ENCODE measurements at places on chromosomes 11 and 22.

DNA sequence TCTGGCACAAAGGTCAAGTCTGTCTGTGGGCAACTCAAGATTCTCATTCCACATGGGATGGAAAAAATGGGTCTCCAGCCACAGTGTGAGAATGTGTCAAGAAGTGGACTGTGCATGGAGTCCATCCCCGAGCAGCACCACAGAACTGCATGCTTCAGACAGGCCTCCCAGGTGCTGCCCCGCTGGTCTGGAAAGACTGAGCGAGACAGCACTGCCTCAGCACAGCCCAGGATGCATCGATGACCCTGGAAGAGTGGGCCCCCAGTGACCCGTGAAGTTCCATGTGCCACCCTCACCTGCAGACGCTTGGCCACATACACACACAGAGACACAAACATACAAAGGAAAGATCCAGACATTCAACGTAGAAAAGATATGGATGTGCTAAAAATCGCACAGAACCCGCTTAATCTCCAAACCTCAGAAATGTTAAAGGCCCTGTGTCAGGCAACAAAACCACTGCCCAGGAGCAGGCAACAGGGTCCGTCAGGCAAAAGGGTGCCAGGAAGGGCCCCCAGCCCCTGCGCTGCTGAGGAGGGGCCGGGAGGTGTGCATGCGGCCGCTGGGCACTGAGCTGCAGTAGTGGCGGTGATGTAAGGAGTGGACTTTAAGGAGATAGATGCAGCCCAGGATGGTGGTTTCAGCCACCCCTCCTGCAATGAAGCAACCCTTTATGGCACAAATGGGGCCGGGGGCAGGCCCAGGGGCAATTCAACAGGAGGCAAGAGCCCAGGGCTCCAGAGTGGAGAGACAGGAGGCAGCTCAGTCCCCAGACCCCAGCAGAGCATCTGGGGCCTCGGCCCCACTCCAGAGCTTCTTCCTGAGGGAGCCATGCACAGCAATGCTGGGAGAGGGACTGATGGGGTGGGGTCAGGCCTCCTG, 84.7 kb downstream of the DGCR2 start:
- no peak for DNase-seq

DNA sequence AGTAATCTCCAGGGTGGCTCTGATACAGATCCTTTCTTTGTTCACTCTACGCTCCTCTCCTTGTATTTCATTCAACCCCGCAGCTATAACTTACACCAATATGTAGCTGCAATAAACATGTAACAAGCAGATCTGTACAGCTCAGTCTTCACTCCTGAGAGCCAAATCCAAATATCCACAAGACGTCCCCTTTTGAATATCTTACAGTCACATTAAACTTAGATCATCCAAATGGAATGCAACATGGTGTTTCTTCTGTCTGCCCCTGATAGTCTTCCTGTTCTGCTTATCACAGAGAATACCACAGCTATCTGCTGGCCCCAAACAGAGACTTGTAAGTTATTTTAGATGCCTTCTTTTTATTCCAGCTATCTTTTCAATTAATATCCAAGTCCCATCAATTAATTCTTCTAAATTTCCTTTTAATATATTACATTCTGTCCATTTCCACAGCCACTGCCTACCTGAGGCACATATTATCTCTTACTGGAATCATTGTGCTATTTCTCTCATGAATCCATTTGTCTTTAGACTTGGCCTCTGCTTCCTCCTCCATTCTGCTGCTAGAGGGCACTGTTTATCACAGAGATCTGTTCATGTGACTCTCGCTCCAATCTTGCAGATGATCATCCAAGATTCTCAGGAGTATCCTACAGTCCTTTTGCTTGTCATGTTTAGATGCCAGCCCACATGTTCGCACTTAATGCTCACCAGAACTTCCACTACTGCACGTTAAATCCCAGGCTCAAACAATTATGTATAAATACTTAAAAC, 908.6 kb downstream of the NTM start:
- DNase-seq, result peak; percentile 5

- DNase-seq, result peak; percentile 84
These were observed 73.3 kb upstream of the ZBED5 start for GRCh38 chr11:10930972-10931760.

- DNase-seq, result peak; percentile 56
These were observed 311.4 kb downstream of the DYNC2H1 start for GRCh38 chr11:103420593-103420992.

- DNase-seq, result no peak
These were observed 850.0 kb downstream of the TBC1D22A start for GRCh38 chr22:47612311-47612910.

GRCh38 chr11:76153571-76153923, 52.8 kb downstream of the WNT11 start:
- DNase-seq, result no peak

Measured in fibroblast of villous mesenchyme (primary cell).